ENCODE measurements at places on chromosomes 2 and 18.

DNA sequence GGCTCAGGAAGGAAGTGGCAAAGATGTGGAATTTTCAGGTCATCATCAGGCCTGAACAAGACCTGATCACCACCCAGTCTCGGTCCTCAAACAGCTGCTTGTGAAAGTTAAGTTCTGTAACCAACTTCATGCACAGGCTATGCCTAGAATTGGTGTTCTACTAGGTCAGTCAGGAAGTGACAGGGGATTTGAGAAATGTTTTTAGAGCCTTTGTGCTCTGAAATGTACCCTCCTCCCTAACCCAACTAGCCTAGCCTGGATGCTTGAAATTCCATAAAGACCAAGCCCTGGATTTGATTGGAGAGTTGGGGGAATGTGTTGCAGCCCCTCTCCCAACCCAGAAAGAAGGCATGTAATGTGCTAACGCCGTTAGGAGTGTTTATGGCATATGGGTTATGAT is 63.3 kb downstream of the TGOLN2 start:
- no peak for DNase-seq

DNA sequence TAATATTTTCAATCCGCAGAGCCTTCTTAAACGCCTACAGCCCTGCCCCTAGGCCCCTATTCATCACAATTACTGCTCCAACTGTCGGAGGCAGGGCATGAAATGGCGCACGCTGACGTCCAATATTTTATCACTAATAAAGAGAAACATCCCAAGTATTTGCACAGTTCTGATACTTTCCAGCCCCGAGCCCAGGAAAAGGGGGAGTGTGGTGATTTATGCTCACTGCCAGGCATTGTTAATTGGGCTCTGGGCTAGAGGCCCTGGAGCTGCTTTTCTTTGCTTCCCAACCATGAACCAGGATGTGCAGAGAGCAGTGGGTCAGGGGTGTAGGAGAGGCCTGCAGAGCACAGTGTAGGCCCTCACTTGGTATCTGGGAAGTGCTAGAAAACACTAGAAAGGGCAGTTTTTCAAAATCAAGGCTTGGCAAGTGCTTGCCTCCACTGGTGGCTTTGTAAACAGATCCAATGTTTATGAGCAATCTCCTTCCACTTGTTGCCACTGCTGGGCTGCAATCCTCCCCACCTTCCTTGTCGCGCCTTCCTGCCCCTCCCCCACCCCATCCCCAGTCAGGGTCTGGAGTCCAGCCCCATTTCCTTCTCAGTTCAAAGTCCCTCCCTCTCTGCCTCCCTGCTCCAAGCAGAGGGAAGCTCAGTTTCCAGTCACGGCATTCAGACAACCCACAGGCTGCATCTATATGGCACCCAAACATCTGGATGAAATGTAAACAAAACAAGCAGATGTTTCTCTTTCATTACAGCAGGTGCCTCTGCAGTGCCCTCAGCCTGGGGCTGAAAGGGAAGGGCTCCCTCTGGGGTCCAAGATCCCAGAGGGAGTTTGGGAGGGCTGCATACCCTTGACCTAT is 83.9 kb upstream of the PKDCC start:
- no peak for DNase-seq

DNA sequence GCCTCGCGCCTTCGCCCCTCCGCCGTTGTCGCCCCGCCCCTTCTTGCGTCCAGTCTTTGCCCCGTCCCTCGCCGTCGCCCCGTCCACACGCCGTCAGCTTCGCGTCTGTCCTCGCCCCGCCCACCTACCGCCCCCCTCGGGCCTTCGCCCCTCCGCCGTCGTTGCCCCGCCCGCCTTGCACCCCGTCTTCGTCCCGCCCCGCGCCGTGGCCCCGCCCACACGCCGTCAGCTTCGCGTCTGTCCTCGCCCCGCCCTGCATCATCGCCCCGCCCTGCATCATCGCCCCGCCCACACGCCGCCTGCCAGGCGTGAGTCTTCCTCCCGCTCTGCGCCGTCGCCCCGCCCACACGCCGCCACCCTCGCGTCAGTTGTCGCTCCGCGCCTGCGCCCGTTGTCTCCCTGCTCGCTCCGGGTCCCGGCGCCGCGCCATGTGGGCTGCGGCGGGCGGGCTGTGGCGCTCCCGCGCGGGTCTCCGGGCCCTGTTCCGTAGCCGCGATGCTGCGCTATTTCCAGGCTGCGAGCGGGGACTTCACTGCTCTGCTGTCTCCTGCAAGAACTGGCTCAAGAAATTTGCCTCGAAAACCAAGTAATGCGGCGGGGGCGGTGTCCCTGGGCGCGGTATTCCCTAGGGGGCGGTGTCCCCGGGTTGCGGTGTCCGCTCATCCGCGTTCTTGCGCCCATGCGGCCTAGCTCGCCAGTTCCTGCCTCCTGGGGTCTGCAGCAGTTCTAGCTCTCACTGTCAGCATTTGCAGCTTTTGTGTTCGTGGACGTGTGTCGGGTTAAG is at the start of gene RBFA:
Gene RBFA (plus strand): TSS at position 367 of the 784 bp plus-strand sequence. CDS start 62 bp downstream, at position 429.
- peak; percentile 98 for DNase-seq

- no peak for DNase-seq
Measured at GRCh38 chr2:219851801-219852481, 224.5 kb downstream of the SLC4A3 start.

DNA sequence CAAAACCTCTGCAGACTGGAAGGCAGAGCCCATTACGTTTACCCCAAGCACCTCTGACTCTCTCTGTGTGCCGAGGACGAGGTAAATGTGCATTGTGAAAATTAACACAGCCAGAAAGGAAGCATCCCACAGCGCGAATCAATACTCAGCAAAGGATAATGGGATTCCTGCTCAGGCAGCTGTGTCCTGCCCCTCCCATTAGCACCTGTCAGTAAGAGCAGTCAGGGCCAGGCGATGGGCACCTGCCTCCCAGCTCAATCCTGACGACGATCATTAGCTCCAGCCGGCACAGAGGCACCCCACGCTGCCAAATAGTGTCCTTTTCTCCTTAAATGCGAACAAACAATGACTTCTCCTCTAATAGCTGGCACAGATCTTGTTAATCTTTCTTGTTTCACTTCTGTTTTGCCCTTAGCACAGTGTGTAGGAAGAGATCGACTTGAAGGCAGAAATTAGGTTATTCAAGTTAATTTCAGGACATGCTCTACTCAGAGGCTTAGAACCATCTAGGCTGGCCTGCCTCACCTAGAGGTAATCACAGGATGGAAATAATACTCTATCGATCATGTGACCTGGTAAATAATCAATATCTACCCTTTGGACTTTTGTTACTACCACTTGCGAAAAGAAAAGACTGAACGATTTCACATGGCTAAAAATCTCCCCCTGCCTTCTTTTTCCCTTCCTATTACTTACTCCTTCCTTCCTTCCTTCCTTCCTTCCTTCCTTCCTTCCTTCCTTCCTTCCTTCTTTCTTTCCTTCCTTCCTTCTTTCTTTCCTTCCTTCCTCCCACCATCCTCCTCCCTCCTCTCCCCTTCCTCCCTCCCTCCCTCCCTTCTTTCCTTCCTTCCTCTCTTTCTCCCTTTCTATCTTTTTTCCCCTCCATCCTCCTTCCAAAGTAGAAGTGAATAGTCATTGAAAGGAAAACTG is 487.9 kb upstream of the ID2 start:
- no peak for DNase-seq

DNA sequence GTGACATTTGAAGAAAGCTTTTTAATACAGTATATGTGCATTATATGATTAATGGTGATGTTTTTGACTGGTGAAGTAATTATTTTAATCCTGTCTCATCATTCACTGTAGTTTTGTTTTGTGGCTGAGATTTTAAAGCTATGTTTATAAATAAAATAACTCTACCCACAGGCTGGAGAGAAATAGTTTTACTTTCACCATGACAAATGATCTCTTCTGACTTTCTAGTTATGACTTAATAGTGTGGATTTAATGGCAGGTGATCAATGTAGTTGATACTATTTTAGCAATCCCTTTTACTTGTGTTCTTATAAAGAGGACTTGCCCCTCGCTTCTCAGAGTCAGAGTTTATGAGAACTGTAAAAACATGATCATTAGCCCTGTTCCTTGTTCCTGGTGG is 289.5 kb upstream of the SIX3 start:
- no peak for DNase-seq

DNA sequence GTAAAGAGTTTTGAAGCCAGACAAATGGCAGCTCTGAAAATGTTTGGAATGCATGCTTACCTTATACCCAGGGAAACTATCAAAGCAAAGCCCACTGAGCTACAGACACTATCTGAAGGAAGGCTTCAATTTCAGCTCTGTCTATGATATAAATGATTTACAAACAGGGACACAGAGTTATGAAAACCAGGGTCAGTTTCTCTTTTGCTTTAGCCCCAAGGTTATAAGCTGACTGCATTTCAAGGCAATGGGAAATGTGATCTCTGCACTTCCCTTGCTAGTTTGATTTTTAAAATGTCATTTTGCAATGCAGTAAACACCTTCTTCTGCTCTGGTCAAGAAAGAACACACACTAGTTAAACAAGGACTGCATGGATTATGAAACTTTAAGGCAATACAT is 65.2 kb upstream of the CCDC195 start:
- no peak for DNase-seq

DNA sequence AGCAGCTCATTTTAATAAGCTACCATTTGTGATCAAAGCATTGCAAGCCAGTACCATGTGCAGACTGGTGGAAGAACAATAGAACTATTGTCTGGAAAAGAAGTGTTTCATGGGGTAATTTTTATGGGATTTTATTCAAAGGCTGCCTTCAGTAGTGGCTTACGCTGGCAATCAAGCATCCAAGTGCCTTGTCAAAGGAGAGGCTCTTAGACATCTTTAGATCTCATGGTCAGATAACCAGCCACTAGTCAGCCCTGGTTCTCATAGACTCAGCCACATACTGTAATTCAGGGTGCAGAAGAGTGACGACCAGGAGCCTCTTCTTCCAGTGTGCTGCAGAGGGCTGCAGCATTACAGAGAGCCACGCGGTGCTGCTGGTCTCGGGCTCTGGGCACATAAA is 98.5 kb upstream of the NOSTRIN start:
- no peak for DNase-seq

DNA sequence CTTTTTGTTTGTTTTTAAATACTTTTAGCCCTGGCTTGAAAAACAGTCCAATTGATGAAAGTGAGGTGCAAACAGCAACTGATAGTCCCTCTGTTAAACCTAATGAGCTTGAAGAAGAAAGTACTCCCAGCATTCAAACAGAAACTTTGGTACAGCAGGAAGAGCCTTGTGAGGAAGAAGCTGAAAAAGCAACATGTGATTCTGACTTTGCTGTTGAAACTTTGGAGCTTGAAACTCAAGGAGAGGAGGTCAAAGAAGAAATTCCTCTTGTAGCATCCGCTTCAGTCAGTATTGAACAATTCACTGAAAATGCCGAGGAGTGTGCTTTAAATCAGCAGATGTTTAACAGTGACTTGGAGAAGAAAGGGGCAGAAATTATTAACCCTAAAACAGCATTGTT is 30.6 kb upstream of the DYSF start:
- no peak for DNase-seq

DNA sequence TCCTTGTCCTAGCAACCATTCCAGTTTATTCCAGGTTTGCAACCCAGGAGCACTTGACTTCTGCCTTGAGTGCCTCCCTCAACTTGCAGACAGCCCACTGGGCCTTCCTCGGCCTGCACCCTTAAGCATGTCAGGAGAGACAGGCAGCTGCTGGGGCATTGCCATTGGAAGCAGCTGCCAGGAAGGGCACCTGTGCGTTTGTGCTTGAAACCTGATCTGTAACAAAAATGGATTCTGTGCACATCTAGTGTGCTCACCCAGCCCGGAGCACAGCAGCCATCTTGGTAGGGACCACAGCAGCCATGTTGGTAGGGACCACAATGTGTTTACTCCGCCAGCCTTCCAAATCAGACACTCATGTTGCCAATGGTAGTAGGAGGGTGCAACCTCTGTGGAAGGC is 44.3 kb upstream of the GLI2 start:
- no peak for DNase-seq

DNA sequence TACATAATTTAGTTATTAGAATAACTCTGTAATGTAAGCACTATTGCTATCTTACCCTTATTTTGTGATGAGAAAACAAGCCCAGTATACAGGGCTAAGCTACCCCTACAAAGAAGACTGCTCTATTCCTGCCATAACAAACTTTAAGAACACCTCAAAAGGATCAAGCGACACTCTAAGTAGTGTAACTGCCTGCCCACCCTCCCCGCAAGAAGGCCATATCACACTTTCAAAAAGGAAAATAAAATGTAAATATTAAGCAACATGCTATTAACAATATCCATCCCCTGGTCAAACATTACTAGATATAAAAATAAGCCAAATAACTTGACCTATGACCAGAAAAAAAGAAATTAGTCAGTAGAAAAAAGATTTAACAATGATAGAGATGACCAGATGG is 741.7 kb upstream of the CNTNAP5 start:
- no peak for DNase-seq

DNA sequence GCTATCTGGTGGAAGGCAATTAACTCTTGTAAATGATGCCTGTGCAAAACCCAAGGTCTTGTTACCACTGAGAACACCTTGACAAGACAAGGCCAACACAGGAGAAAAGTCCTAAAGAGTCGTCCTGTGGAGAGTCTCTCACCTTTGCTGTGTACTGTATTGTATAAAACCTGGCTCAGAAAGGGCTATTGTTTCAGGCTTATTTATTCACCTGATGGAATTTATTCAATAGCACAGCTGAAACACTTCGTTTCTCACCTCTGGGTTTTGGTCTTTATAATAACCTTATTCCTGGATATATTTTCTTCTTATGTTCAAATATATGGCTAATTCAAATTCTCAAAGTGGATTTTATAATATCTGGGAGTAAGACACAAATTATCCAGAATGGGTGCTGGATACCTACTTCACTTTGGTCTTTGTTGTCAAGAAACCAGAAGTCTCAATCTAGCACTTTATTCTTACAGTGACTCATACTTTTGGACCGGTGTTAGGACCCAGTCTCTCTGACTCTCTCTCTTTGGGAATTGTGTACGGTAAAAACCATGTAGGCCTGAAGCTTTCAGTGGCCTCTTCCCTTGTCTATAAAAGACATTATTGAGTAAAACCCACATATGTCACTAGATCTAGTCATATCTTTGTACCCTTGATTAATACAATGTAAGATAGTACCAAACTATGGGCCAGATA is 16.1 kb upstream of the STAT4 start:
- no peak for DNase-seq

GRCh38 chr2:150006591-150006990 is 419.0 kb upstream of the MMADHC start:
- no peak for DNase-seq
